ENCODE measurements at places on chromosomes 1 and 21.

DNA sequence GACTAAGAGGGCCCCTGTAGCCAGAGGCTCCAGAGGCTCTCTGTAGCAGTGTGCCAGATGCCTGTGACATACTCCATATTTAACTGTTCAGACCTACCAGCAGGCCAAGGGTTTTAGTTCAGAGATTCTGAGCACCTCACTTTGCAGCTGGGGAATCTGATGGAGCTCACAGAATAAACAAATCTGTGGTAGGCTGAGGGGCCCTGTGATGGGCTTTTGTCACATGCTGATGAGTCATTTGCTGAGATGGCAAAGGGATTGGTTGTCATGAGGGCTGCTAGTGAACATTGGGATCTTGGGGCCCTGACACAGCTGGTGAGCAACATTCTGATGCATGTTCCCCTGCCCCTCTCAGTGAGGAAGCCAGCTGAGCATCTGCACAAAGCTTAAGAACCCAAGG, 482.2 kb downstream of the CAMTA1 start:
- no peak for DNase-seq

DNA sequence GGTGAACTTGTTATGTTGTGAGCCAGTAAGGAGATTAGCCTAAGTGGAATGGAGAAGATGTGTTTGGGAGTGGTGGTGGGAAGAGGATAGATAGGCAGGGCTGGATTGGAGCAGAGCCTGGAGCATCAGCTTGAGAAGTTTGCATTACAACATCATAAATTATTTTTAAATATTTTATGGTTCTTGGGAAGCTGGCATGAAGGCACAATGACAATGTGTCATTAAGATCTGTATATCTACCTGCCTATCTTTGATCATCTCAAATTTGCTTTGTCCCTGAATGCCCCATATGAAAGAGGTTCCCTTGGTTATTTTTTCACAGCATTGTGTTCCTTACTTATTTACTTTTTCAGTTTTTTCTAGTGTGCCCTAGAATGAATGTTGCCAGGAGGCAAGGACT, 32.3 kb downstream of the HRNR start:
- DNase-seq = no peak

DNA sequence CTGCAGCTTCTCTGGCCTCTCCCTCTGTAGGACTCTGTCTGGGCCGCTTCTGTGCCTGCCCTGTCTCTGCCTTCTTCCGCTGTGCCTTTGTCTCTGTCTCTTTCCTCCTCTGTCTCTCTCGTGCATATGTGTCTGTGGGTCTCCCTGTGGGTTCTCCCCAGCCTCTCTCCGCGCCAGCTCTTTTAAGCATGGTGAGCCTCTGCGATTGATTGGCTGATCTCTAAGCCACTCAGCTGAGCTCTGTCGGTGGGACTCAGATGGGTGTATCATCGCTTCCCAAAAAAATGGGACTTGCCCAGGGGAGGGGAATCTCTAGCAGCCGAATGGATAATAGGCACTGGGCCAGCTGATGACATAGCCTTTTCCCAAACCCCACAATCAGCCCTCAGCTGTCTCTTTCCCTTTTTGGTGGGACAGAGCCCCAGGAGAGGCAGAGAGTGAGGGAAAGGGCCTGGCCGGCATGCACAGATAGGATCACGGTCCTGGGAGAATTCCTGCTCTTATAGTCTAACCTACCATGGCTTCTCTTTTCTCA, at the start of gene ADAMTS4:
Gene ADAMTS4, minus strand, starts transcription at position 158 of the 535 bp plus-strand sequence. CDS start 427 bp downstream, outside the sequence.
- DNase-seq = no peak

GRCh38 chr1:64282351-64282750, 78.9 kb downstream of the UBE2U start:
- no peak for DNase-seq

DNA sequence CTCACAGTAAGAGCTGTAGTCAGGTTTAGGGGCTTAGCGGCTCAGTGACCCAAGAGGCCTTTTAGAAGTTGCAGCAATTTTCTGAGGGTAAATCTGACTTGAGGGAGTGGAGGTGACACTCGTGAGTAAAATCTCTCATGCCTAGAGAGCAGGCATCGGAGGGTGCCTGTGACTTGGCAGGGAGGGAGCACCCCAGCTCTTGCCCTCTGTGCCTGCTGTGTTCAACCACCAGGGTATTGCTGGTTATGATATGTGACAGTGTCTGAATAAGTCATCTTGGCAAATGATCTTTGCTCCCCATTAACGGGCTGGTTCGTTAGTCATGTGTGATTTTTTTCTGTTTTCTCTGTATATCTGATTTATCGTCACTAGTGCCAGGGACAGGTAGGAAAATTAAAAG, 5.9 kb downstream of the MAN1C1 start:
- peak; percentile 35 for DNase-seq

- DNase-seq = no peak
These were observed 75.8 kb downstream of the FHAD1 start for GRCh38 chr1:15322648-15323350.

Measured in T-cell (primary cell).